Daoy (cell line): ENCODE measurements at places on chromosomes 4 and X.

- no peak for DNase-seq
These were observed 2.1 kb downstream of the PITX2 start for GRCh38 chr4:110620691-110621327.

- DNase-seq, result no peak
These were observed 81.5 kb downstream of the SHROOM2 start for GRCh38 chrX:9867753-9868152.

GRCh38 chr4:47560682-47561081 is 75.6 kb downstream of the ATP10D start:
- DNase-seq, result no peak

DNA sequence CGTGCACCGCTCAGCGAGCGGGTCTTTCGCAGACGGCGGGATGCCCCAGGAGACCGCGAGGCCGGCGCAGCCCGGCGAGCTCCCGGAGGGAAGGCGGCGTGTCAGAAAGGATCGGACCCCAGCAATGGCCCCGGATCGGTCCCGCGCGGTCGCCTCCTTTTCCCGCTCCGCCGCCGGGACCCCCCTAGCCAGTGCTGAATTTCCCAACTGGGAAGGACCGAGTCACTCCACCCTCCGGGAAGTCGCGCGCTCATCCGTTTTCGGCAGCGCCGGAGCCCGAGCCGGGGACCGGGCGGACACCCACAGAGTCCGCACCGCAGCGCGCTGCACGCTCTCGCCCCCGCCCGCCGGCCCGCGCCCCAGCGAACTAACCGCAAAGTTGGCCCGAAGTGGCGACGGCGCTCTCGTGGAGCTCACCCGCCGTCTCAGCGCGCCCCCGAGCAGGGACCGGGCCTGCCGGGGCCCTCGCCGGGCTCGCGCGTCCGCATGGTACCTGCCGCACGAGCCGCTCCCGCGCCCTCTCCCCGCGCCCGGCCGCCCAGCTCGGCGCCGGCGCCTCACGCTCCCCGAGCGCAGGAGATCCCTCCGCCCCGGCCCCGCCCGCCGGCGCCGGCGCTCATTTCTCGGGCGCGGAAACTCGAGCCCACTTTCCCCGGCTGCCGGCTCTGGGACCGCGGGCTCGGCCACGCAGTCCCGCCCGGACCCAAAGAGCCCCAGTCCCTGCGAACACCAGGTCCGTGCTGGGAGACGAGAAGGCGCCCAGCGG is at the start of gene FAT1:
TSS of gene FAT1 (minus strand) at position 565 of the 766 bp plus-strand sequence. CDS start 14,029 bp downstream, outside the sequence.
- DNase-seq, result peak; percentile 70

DNA sequence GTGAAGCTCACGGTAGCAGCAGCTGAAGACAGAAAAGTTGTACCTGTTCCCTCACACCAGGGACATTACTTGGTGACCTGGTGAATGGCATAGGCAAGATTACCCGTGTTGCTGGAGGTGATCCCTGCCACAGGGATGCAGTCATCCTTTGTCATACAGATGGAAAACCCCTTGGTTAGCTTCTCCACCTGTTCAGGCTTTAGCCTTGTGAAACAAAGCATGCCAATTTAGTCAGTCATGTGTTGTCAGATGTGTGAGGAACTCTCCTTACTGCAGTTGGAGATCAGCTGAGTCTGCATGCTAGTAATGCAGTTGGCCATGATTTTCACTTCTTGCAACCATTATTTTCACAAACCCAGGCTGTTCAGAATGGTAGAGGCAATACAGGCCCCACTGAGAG is 41.0 kb downstream of the AMELX start:
- DNase-seq, result no peak

- no peak for DNase-seq
These were observed 5.6 kb downstream of the KIAA0232 start for GRCh38 chr4:6788123-6788522.

- DNase-seq, result no peak
These were observed 218.9 kb downstream of the PPP3CA start for GRCh38 chr4:101128473-101128872.
